Stimulated activated effector memory CD8-positive, alpha-beta T cell treated with anti-CD3 and anti-CD28 coated beads, Interleukin-12 subunit alpha, Interleukin-12 subunit beta, amount 100 ng/mL, for 72 hours (primary cell): ENCODE measurements at places on chromosomes 5 and 9.

GRCh38 chr9:92026206-92027002 lies 76.4 kb upstream of the ROR2 start:
- DNase-seq: no peak

DNA sequence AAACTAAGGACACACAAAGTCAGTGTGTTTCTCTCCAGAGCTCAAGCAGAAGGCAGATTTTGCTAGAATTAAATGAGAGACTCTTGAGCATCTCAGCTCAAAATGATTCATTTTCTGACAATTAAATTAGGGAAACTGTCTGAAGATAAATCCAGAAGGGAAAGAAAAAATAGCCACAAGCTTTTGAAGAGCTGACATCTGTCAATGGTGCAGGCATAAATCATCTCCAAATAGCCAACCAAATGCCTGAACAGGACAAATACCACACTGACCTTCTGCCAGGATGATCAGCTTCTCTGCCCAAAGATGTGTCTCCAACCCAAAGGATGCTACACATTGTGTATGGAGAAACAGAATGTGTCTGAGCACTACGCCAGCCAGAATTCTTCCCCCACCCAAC lies 199.3 kb downstream of the CTNND2 start:
- no peak for DNase-seq

DNA sequence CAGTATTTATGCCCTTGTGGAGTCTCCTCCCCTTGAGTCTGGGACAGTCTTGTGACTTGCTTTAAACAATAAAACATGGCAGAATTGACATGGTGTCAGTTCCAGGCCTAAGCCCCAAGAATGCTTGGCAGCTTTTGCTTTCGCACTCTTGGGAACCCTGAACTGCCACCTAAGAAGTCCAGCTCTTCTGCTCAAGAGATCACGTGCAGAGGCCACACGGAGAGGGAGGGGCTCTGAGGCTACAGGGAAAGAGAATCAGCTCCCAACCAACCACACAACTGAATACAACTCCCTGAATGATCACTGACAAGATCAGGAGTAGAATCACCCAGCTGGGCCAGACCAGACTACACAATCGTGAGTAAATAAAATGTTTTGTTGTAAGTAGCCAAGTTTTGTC lies 97.6 kb downstream of the MED27 start:
- no peak for DNase-seq

- no peak for DNase-seq
Observed at GRCh38 chr9:123776708-123777537, 153.0 kb downstream of the DENND1A start.

- no peak for DNase-seq
Observed at GRCh38 chr9:124133727-124134126, 122.2 kb downstream of the LHX2 start.

- DNase-seq: no peak
Observed at GRCh38 chr9:130672933-130673615, 8.7 kb downstream of the PRDM12 start.

DNA sequence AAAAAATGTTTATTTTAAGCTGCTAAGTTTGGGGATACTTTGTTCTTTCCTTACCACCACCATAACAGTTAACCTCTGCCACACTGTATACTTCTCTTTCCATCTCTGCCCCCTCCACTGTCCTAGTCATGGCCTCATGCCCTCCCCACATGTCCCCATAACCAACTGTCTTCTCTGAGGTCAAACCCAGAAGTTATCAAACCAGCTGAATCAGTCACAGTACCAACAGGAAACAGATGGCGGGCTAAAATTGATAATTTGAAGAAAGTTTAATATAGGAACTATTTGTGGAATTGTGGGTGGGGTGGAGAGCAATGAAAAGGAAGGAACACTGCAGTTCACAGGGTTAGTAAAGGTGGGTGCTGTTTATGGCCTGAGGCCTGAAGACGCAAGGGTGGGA lies 5.7 kb upstream of the DCTN4 start:
- DNase-seq: no peak

DNA sequence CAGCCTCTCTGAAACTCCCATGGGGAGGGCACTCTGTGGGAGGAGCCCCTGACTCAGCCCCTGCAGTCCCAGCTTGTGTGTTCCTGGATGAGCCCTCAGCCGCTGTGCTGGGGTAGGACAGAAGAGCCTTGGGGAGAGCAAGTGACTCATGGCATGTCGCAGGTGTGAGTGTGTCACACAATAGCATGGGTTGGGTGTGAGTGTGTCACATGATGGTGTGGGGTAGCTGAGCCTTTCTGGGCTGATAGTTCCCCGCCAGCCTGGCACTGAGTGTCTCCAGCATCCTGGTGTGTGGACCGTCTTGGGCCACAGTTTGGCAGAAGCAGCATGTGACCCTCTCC lies 83.4 kb downstream of the PHF2 start:
- no peak for DNase-seq

DNA sequence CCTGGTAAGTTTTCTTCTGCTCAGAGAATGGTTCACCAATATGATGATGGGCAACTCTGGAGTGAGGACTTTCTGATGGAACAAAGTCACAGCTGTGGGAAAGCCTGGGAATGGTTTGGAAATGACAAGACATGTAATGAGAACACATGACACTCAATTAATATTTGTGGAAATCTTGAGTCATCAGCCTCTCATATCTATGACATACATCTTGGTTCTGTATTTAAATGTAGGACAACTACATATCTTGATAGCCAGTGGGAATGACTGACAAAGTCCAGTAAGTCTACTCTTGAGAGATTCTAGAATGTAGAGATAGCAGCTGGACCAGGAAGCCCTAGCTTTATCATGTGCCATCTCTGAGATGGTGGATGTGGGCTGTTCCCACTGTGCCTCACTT lies 85.5 kb downstream of the PALM2AKAP2 start:
- no peak for DNase-seq

DNA sequence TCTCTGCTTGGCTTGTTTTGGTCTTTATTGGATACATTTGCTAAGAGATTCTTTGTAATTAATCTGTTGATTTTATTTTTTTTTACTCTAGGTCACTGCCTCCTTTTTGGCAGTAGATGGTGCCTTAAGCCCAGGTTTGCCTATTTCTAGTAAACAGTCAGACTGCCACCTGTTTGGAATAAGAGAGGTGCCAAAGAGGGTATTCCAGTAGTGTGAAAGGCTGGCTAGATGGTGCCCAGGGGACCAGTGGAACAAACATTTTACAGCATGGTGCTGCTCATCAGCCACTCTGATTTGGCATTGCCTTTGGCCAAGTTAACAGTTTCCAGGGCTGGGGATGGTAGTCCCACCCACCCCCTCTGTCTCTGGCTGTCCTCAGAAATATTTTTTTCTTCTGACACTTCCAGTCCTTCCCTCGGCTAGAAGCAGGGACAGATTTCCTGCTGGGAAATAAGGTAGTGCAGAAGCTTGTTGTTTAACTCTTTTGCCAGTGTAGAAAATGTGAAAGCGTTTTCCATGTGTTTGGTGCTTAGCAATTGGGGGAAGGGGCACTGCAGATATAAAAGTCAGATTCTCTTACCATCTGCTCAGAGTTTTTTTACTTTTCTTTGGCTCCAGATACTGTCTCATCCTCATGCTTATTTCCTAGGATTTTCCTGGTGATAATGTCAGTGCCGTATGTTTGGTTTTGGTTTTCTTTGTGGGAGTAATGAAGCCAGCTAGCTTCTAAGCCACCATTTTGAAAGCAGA lies 36.6 kb upstream of the FBXL7 start:
- DNase-seq: no peak

GRCh38 chr9:135501261-135502167 lies 1.0 kb downstream of the MRPS2 start:
- DNase-seq: no peak

DNA sequence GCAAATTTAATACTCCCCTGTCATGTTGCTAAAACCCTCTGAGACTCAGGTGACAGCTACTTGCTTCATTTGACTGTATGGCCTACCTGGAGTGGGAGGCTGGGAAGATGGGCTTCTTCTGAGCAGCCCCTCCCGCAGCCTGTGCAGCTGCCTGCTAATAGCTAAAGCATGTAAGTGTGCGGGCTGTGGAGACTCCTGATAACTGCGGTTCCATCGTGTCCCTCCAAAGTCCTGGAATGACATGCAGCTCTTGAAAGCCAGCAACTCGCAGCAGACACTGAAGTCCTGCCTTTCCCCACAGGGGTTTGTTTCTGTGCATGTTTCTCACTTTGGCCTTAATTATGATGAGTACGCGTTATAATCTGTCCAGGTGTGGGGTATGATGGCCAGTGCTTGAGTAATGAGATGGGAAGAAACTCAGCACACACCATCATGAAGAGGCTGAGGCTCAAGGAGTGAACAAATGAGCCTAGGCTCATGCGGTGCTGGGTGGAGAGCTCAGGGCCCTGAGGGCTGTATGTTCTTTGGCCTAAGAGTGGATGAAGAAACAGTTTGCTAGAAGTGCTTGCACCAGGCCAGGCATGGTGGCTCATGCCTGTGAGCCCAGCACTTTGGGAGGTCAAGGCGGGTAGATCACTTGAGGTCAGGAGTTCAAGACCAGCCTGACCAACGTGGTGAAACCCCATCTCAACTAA lies 119.1 kb downstream of the DOCK2 start:
- DNase-seq: no peak

DNA sequence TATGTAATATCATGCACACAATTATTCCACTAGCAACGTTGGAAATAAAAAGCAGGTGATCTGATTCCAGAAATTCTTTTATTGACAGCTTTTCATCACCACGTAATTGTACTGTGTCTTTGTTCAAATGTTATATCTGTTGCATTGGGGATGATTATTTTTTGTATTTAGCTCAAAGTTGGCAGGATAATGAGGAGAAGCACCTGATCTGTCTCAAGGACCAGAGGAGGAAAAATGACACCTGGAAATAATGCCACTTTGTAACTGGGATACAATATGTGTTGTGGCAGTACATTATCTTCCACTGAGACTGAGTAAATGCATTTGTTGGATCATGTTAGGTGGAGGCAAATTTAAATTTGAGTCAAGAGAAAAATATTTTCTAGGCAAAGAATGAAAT lies 1298.8 kb upstream of the CDH6 start:
- DNase-seq: no peak

GRCh38 chr9:18778846-18779245 lies 254.2 kb downstream of the SAXO1 start:
- no peak for DNase-seq

- DNase-seq: no peak
Observed at GRCh38 chr5:90356176-90356575, 53.4 kb downstream of the CETN3 start.

- no peak for DNase-seq
Observed at GRCh38 chr5:142584891-142585290, 101.0 kb downstream of the FGF1 start.

GRCh38 chr5:160159991-160160792 lies 40.9 kb upstream of the PWWP2A start:
- no peak for DNase-seq

GRCh38 chr5:160039810-160040470 lies 31.0 kb downstream of the TTC1 start:
- no peak for DNase-seq

- DNase-seq: no peak
Observed at GRCh38 chr5:170173227-170173626, 59.6 kb upstream of the C5orf58 start.

GRCh38 chr9:78031444-78031892 lies at the start of gene GNAQ:
Gene GNAQ, minus strand, starts transcription at chr9:78031811. Its CDS starts 576 bp downstream, at chr9:78031235.
- peak; percentile 77 for DNase-seq

GRCh38 chr9:92440751-92441046 lies 16.4 kb upstream of the OMD start:
- no peak for DNase-seq

GRCh38 chr5:40270274-40270845 lies 409.4 kb upstream of the PTGER4 start:
- no peak for DNase-seq

DNA sequence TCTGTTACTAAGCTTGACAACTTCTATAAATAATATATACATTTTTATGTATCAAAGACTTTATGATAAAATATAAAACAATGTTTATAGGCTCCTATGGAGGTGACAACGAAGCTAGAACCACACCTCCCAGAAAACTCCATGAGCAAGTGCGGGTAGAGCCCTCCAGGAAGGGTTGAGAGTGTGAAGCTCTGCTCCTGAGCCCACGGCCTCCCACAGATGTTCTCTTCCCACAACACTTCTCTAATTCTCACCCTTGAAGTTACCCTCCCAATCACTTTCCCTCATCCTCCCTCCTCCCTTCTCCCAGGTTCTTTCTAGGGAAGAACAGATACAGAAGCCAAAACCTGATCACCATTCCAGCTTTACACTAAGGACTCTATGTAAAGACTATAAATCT lies 427.6 kb downstream of the SPOCK1 start:
- no peak for DNase-seq

- no peak for DNase-seq
Observed at GRCh38 chr9:124215956-124216355, 41.8 kb upstream of the NEK6 start.

GRCh38 chr9:115104908-115105307 lies 13.0 kb downstream of the TNC start:
- DNase-seq: no peak

GRCh38 chr9:99294850-99295461 lies 72.9 kb downstream of the SEC61B start:
- no peak for DNase-seq

DNA sequence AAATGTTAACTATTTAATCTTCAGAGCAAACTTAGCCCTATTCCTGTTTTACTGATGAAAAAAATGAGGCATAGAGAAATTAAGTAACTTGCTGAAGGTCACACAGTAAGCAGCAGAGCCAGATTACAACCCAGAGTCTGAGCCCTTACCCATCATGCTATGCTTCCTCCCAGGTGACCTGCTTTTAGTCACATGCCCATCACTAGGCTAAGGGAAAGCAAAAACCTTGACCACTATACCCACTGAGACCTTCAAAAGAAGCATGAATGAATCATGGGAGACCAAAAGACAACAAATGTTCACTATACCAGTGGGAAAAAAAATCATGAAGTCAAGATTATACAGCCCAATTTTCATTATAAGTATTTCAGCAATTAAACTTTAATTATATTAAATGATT lies 5.3 kb upstream of the HAUS6 start:
- DNase-seq: no peak

DNA sequence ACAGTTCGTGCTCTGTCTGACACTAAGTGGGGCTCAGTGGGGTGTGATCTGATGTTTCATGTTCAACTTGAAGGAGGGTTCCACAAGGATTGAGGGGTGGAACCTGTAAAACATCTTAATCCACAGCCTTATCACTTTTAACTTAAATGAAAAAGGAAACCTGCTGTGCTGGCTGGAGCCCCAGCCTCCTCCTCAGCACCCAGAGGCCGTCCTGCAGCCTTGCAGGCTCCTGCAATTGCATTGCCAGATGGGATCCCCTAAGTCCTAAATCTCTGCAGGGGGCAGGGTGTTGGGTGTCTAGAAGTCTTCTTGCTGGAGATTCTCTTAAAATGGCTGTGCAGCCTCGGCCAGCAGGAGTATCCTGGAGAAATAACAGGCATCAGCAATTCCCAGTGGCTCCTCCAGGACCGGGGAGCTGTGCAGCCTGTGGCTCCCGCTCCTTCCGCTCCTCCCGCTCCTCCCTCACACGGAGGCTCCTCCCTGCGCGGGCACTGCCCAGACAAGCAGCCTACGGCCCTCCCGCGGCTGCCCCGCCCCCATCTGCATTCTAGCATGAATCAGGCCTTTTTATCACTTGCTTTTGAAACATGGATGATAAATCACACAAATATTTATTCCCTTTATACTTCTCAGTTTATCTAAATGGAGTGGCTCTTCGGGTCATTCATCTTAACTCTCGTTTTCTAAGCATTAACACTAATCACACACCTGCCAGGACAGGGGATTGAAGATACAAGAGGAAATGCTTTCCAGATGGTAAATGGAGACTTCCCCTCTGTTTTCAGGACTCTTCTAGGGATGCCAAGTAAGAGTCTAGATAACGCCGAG lies 131.0 kb downstream of the ADAMTS16 start:
- no peak for DNase-seq
